Non-pigmented ciliary epithelial cell (primary cell): ENCODE measurements at places on chromosomes 11 and 22.

GRCh38 chr11:122703541-122704272 is 48.2 kb downstream of the UBASH3B start:
- no peak for DNase-seq

DNA sequence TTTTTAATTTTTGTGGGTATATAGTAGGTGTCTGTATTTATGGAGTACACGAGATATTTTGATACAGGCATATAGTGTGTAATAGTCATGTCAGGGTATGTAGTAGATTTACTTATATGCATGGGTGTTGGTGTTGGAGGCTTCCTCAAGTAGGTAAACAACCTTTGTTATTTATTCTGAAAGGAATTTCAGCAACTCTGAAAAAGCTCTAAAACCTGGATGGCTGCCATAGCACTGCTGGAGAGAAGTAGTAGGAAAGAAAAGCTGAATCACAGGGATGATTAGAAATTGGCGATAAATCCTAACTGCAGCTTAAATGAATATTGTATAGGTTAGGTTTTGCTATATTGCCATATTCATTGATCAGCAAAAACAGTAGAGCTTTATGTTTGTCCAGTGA is 44.4 kb upstream of the ST14 start:
- no peak for DNase-seq

- DNase-seq: no peak
Measured at GRCh38 chr11:128924510-128925249, 18.0 kb downstream of the TP53AIP1 start.

- DNase-seq: no peak
Measured at GRCh38 chr22:46424496-46424895, 89.0 kb downstream of the TRMU start.
